ENCODE measurements at places on chromosomes 1 and 21.

DNA sequence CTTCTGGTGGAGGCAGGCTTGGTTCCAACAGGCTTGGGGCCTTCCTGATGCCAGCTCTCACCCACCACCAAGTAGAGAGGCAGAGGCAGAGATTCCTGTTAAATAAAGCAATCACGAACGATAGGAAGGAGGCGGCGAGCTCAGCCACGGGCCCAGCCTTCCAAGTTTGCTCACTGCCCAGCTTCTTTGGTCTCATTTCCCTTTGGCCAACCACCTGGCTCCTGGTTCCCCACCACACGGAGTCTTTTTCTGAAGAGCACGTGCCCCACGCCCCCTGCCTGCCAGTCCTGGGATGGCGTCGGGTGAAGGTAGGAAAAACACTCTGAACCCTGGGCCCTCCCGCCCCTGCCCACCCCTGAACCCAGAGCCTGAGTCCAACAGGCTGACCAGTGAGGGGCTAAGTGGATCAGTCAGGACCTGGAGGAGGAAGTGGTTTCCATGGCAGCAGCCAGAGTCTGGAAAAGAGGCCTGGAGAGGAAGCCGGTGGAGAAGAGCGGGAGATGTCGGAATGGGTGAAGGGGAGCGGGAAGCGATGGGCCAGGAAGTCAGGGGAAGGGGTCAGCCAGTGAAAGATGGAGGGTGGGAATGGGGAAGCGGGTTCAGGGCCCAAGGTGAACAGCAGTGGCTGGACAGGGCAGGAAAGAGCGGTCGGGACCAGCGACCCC is 158.2 kb upstream of the KLHDC7A start:
- DNase-seq = no peak

GRCh38 chr1:208211921-208212843 is 32.0 kb downstream of the PLXNA2 start:
- DNase-seq = no peak

DNA sequence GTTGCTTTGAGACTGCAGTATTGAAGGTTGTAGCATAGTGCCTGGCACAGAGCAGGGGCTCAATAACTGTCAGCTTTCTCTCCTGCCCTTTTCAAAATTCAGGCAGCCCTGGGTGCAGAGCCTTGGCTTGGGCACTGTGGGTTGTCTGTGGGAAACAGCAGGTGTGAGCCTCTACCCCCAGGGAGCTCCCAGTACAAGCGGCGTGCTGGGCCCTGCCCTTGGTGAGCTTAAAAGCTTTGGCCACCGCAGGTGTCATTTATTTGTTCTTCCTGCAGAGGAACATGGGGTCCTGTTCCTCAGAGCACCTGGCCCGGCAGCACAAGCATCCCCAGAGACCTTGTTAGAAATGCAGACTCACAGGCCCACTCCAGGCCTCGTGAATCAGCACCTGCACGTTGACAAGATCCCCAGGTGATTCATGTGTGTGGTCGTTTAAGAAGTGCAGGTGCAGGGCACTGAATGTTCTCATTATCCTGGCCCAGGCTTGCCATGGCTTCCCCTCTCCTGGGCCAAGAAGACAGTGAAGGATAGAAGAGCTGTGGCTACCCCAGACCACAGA is 29.9 kb upstream of the IGSF21 start:
- no peak for DNase-seq

- no peak for DNase-seq
Measured at GRCh38 chr21:31136891-31137290, 98.6 kb upstream of the KRTAP19-8 start.

DNA sequence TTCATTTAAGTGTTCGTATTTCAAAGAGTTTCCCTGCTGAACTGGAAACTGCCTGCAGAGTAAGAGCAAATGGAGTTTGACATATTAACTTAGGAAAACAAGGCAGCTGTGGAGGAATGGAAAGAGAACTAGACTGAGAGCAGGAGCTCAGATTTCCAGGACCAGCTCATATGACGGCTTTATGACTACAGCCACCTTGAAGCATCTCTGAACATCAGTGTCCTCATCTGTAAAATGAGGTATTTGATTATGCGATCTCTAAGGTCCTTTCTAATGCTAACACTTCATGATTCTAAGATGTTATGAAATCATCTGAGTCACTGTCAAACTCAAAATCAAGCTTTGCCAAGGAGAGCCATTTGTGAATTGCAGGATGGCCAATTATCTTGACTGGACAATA is 112.3 kb downstream of the PRRX1 start:
- no peak for DNase-seq

DNA sequence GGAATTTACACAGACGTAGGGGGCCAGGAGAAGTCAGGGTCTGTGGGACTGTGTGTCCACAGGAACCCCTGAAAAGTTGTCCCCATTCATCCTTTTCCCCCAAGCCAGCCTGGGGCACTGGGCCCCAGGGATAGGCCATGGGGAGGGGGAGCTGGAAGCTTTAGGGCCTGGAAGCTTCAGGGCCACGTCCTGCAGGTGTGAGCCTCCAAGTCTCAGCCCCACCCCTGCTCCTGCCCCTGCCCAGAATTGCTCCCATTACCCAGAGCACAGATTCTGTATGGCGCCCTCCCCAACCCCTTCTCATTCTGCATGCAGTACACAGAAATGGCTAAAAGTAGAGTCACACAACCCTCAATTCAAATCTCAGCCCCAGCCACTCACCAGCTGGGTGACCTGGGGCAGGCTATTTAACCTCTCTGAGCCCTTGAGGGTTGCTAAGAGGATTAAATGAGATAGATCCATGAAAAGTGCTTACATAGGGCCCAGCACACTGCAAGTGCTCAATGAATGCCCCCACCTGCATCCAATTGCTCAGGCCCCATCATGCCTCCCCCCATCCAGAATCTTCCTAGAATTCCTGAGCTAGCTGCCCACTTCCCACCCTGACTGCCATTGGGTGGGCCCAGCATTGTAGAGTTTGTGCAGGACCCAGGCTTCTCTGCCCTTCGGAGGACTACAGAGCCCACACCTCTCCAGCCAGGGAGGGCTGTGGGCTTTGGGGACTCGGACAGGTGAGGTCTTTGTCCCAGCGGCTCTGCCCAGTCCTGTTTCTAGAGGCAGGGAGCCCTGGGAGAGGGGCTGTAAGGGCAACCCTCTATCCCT is 6.5 kb downstream of the RAP1GAP start:
- DNase-seq = no peak

DNA sequence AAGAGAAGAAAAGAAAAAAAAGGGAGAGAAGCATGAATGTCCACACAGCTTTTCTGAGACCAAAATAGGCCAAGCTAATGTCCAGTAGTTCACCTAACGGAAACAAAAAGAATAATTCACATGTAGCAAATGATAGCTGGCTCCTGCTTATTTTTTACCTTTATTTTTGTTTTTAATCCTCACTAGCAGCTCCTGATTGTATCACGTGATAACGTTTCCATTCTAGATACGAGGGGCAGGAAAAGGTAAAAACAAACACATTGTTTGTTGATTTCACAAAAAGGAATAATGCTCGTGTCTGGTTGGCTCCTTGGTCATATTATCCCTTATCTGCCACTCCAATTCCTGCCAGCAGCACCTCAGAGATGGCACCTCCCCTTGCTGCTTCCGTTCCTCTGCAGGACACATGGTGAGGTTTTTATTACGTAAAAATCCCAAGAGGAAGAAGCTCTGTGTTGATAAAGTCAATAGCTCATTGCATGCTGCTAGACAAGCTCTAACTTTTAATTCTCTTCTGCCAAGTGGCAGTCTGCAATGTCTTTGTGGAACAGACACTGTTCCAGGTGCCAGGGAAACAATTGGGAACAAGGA is 201.7 kb downstream of the CRB1 start:
- no peak for DNase-seq

- DNase-seq = no peak
Measured at GRCh38 chr1:3391711-3392110, 62.8 kb upstream of the ARHGEF16 start.

- no peak for DNase-seq
Measured at GRCh38 chr1:226201029-226201593, 14.6 kb upstream of the ACBD3 start.

DNA sequence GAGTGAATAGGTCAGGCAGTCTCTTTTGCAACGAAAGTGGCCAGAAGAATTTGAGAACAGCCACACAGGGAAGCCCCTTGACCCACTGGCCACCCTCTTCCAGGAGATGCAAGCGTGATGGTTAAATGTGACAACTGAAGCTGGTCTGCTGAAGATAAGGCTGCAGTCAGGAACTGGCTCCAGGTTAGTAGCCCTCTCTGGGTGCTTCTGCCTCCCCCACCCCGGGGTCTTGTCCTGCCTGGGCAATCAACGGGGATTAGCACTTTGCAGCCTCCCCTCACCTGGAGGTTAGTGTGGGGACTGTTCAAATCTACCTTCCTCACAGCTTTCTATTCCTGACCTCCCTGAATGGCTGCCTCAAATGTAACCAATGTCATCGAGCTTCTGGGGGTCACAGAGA is 125.9 kb downstream of the PLXNA2 start:
- no peak for DNase-seq

DNA sequence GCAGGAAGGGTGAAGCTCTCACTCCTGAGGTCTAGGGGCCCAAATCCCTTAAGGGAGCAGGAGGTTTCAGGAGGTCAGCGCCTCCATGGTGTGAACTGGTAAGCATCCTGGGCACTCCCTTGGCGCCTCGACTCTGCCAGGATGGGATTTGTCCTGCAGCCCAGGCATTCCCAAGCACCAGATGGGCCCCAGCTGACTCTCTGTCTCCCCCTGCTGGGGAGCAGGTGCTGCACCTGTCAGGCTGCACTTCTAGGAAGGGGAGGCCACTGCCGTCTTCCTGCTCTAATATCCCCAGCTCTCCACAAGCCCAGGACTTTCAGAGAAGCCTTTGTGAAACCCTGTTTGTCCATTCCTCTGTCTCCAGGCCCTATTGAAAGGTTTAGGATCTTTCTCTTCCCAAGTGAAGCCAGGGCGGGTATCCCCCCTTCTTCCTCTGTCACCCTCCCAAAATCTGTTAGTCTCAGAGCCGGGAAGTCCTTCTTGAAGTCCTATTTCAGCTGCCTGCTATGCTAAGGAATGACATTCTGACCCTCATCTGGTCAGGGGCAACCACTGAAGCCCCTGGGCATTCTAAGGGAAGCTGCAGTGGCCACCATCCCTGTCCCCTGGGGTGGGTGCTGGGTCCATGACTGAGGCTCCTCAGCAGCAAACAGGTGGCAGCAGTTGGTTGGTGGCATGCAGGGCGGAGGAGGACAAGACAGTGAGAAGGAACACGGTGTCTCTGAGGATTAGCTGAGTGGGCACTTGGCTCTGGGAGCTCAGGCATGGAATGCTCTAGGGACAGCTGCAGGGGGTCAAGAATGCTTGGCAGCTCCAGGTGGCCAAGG is 3.2 kb downstream of the MYBPH start:
- peak; percentile 26 for DNase-seq

DNA sequence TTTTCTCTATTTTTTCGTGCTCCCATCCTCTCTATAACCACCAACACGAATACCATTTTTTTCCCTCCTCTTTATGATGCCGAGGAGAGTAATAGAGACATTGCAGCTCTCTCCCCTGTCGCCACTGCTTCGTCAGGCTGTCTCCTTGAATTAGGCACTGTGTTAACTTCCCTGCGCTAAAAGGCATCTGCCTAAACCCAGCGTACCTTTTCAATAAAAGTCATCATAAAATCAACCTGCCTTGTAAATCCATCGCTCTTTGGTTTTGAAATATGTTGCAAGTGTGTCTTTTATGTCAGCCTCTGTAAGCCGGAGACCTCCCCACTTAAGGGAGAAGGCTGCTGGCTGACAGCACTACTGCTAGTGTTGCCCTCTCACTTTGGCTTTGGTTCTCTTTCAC is 8.7 kb downstream of the RNF220 start:
- DNase-seq = no peak

DNA sequence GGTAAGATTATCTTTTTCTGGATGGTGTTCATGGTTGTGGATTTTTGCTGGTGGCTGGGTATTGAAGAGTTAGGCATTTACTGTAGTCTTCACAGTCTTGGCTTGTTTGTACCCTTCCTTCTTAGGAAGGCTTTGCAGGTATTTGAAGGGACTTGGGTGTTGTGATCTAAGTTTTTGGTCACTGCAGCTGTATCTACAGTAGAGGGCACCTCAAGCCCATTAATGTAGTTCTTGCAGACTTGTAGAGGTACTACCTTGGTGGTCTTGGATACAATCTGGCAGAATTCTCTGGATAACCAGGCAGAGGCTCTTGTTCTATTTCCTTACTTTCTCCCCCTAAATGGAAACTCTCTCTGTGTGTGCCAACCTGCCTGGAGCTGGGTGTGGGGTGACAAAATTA is 155.8 kb upstream of the BRINP3 start:
- no peak for DNase-seq

DNA sequence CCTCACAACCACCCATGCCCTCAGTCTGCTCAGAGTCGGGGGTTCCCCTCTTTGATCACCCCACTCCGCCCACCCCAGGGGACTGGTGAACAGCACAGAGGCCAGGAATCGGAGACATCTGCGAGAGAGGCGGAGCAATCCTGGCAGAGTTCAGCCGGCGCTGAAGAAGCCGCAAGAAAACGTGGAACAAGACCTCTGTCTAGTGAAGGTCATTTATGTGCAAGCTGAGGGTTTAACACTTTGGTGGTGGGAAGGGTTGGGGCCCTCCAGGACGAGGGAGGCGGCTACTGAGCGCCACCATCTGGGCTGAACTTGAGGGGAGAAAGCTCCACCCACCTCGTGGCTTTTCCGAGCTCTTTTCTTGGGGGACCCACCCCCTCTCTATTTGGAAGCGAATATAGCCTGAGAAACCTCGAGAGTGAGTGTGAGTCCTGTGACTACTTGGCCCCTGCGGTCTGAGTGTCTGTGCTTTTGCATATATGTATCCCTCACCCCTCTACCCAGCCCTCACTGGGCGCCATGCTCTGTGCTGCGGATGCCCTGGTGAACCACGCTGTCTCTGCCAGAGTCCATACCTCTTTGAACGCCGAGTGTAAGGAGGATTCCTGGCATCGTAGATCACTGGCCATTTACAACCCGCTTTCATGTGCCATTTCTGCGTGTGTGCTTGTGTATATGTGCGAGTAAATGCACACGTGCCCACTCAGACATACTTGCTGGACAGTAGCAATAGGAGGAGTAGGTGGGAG is 1.2 kb upstream of the EPHA10 start:
- DNase-seq = no peak

DNA sequence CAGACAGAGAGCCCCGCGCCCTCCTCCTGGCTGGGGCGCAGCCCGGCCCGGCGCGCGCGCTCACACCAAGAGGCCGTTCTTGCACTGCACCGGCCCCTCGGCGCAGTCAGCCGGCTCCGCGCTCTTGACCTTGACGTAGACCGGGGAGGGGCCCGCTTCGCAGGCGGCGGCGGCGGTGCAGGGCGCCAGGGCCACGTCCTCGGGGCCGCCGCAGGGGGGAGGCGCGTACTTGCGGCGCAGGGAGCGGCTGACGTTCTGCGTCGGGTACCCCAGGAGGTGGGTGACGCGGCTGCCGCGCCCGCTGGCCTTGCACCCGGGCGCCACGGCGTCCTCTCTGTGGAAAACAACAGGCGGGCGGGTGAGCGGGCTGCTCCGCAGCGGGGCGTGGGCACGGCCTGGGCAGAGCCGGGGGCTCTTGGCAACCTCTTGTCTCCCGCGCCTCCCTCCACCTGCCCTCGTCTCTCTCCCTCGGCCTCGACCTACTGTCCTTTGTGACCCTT is 7.7 kb downstream of the VSIG8 start:
- peak; percentile 81 for DNase-seq

GRCh38 chr1:59015708-59016107 is 231.9 kb upstream of the JUN start:
- DNase-seq = no peak

- DNase-seq = no peak
Measured at GRCh38 chr1:236090741-236091147, 25.9 kb upstream of the NID1 start.

GRCh38 chr1:22204989-22205913 is 62.4 kb upstream of the WNT4 start:
- no peak for DNase-seq

GRCh38 chr1:224613486-224613885 is 2.6 kb upstream of the CNIH3 start:
- no peak for DNase-seq
